NCI-H1092 treated with DMSO at 0.1 percent for 48 hours (cell line): ENCODE measurements at places on chromosomes 4 and X.
A peak's percentile ranks its signal among the peaks of the same experiment; 100 is the strongest.

DNA sequence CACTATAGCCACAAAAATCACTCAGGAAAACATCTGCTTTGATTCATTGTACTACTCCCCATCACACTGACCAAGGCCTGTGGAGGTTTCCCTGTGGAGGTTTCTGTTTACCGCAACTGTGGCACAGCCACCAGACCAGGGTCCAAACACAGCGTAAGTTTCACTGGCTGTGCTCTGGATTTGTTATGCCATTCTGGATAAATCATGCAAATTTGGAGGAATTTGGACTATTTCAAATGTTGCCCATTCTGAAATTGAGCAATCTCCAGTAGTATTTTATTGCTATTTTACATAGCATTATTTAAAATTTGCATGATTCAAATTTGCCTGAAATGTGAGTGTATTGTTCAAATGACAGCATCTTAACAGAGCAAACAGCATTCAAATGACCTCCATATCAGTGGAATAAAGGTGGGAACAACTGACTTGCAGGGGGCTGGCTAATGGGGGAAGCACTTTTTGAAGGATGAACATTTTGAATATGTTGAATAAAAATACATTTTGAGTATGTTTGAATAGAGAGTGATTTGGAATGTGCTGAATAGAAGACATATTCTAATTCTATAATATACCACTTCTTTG lies 66.1 kb upstream of the ACSL1 start:
- DNase-seq = no peak

DNA sequence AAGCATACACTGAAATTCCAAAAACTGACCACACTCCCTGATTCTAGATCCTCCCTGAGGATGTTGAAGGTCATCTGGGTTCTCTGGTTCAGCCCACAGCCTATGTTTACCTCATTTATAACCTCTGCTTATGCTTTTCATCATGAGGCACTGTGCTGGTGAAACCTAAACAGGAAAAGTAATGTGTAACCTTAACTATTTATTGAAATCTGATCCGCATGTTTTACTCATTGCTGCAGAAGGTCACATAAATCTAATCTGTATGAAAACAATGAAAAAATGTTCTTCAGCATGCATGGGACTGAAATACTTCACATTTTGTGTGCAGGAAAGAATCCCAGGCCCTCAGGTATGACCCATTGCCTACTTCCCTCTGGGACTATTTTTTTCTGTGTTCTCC lies 30.3 kb downstream of the UCHL1 start:
- no peak for DNase-seq

DNA sequence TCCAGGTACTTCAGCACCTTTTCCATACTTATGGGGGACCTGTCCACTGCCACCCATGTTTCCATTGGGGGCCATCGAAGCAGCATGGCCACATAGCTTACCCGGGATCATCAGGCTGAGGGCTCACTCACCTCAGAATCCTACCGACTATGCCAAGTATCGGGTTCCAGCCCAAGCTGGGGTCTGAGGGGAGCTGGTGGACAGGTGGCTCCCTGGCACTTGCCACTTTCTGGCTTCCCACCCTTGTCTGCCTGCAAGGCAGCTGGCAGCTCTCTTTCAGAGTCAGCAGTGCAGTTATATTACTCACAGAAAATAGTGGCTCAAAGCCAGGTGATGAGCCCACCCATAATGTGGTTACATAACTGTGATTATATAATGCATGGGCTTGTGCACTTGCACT lies 1153.8 kb downstream of the STIM2 start:
- no peak for DNase-seq

DNA sequence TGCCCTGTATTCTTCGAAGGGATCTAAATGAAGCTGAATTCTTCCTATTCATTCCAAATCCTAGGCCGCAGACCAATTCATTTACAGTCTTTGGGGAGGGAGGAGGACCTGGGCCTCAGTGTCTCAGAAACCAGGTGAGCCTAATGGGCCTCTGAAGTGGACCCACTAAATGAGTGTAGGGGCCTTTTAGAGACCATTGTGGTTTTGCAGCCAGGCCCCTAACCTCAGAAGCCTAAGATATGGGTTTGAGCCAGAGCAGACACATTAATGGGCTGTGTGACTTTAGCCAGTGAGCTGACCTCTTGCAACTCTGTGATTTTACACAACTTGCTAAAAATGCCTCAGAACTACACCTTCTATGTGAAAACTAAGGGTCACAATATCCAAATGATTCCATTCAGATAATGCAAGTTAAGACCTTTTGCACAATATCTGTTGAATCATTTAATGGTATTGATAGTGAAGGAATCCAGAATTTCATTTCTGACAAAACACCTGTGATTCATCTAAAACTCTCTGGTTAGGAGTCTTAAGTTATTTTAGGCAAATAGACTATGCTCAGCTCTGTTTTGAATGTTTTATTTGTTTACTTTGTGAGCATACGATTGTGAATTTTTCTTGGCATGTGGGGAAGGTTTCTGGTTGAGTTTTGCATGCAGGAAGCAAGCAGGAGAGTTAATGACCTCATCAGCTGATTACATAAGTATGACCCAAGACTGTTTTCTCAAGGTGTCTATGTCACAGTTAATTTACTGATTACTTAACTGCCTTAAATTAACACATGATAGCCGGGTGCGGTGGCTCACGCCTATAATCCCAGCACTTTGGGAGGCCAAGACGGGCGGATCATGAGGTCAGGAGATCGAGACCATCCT lies 75.0 kb downstream of the EVC start:
- no peak for DNase-seq

DNA sequence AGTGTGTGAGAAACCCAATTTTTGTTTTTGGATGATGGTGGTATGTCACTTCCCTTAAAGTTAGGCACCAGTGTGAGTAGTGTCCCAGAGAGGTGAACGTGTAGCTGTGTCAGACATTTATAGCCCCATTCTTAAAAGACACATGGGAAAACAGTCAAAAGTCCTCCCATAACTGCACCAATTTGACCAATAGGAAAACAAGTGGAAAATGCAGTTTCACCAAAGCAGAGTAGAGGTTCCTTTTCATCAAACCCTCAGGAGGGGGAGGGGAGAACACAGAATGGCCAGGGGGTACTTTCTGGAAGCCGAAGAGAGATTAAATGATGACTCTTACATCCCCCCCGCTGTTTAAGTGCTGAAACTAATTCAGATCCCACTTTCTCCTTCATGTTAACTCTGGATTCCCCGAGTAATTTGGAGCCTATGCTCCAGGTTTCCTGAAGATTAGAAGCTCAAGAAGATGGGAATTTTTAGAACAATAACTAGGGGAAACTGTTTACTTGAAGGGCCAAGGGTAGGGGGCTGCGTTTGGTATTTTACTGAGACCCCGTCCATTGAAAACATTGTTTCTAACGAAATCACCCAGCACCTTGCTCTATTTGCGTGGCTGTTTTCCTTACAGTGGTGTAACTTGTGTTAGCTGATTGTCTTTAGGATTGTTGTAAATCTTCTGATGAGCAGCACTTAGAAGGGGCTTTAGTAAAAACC lies 2.1 kb upstream of the LEF1 start:
- no peak for DNase-seq

DNA sequence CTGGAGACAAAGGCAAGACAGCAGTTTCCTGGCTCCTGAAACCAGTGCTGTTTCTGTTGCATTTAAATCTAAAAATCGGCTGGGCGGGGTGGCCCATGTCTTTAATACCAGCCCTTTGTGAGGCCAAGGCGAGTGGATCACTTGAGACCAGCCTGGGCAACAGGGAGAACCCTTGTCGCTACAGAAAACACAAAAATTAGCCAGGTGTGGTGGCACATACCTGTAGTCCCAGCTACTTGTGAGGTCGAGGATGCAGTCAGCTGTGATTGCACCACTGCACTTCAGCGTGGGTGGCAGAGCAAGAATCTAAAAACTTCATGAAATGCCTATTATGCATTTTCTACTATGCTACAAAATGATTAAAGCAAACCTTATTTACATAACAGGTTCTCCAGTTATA lies 205.4 kb upstream of the ITM2A start:
- no peak for DNase-seq

GRCh38 chr4:5276475-5277075 lies 225.3 kb downstream of the STK32B start:
- peak; percentile 39 for DNase-seq

DNA sequence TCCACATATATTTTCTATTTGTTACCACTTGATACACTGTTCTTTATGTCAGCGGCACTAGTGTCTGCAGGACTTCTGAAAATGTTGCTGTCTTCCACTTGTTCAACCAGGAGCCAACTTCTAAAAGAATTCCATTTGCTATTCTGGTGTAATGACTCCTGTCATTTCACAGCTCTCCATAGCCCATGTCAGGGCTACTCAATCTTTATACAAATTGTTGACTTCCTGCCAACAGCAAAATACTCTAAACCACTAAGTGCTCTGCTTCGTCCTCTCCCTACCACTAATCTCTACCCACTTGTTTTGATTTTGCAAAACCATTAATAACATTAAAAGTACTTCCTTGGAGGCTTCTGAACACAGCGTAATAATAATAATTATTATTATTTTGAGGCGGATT lies 7.2 kb downstream of the CTSO start:
- DNase-seq = no peak

- no peak for DNase-seq
Measured at GRCh38 chrX:130563476-130563875, 161.7 kb downstream of the RBMX2 start.

- peak; percentile 34 for DNase-seq
Measured at GRCh38 chrX:130975947-130976346, 72.9 kb upstream of the ENOX2 start.

DNA sequence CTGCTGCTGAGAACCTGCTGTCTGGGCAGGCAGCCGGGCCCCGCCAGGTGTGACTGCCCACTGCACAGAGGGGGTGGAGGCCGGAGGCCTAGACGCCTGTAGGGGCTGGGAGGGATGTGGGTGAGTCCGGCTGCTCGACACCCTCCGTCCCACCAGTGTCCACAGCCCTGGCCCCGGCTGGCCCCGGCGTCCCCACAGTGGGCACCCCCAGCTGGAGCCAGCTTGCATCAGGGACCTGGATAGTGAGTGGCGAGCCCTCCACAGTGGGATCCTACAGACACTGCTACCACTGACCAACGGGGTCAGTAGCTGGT lies 34.7 kb upstream of the SPON2 start:
- no peak for DNase-seq

GRCh38 chr4:118850488-118851173 lies 14.7 kb upstream of the SEC24D start:
- no peak for DNase-seq

DNA sequence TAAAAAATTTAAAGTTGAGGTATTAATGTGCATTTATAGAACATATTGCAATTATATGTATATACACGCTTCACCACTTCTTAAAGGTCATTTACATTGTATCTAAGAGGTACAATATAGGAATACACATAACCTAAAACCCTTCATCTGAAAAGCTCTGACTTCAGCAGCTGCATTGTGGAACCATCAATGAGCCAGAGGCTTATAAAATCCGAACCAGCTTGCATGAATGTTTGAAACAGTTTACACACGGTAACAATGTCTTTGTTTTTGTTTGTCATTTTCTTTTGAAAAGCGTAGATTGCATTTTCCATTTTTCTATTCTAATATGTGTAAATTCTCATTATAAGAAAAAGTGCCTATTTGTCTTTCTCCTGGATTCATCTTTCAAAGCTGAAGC lies 221.6 kb downstream of the DCLK2 start:
- peak; percentile 42 for DNase-seq

GRCh38 chr4:7189066-7189465 lies 3.3 kb upstream of the SORCS2 start:
- no peak for DNase-seq

DNA sequence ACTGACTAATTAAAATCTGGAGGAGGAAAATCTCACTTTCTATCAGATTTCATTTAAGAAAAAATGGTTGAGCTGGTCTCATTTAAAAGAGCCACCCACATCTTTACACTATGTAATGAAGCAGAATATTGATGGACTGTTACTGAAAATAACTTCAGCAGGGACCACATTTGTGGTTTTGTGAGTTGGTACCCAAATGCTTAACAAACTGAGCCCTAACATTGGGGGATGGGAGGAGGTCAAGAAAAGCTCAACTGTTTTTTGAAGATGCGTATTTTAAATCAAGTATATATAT lies 30.1 kb downstream of the HOPX start:
- DNase-seq = no peak

DNA sequence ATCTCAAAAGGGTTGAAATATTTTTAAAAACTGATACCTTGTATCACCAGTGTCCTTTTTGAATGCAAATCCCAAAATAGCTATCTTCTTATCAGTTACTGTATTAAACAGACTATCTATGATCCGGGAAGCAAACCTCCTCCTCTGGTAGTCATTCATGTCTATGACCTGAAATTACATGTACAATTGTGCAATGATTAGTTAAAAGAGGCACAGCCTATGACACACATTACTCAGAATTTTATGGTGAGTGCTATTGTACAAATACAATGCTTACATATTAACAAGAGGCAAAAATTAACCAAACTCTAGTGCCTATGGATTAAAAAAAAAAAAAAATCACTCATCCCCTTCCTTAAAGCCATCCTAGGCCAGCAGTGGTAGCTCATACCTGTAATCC lies 21.7 kb downstream of the UGDH start:
- no peak for DNase-seq

- DNase-seq = peak; percentile 75
Measured at GRCh38 chrX:69503782-69504625, at the start of gene NALF2. Gene NALF2, plus strand, starts transcription at chrX:69504326. Its CDS starts 957 bp downstream, at chrX:69505283.

- DNase-seq = no peak
Measured at GRCh38 chrX:133881893-133882292, 103.5 kb downstream of the GPC3 start.

DNA sequence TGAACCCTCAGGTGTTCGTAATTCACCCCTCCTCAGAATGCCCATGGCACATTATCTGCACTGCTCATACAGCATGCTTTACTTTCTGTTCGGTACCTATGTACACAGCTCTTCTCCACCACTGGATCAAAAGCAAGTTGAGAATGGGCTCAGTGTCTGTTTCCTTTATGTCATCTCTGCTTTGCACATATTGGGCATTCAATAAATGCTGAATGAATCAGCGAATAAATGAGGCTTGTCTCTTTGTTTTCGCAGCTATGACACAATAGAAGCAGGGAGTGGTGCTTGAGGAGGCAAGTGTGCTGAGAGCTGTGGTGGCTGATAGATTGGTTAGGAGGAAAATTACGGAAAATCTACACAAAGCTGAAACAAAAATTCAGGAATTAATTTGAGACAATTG lies 109.1 kb upstream of the VMA21 start:
- no peak for DNase-seq

GRCh38 chr4:137994853-137995252 lies 247.3 kb downstream of the SLC7A11 start:
- DNase-seq = no peak

- DNase-seq = no peak
Measured at GRCh38 chr4:156838761-156839160, 132.8 kb downstream of the PDGFC start.

- no peak for DNase-seq
Measured at GRCh38 chr4:37631551-37631950, 54.6 kb downstream of the RELL1 start.

- DNase-seq = no peak
Measured at GRCh38 chr4:96630839-96631238, 790.9 kb downstream of the PDHA2 start.

DNA sequence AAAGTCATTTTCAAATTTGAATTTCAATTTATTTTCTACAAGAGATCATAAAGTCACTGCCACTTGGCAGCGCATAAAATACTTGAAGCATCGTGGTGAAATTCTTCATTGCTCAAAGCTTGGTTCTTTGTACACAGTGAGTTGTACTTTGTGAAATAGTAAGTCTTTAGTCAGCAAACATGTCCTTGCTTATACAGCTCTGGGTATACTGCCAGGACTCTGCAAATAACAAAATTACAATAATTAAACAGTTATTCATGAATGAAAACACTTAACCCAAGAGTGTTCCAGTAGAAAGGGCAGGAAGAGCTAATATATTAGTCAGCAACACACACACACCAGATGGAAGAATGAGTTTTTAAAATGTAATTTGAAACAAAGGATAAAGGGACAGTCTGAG lies 1300.9 kb upstream of the DIAPH2 start:
- no peak for DNase-seq
